Panc1 (cell line): ENCODE measurements at places on chromosomes 7 and 10. TPM values are rescaled to one million over a fixed set of nuclear protein-coding genes. Genes with fewer than 3 reads are reported as not detected.

GRCh38 chr7:109259151-109259550 is 689.5 kb downstream of the DNAJB9 start:
- DNase-seq, result no peak
- no peaks in the 10 kb centered on the region for H3K4me1 ChIP-seq
- H3K27ac ChIP-seq, result no peak overlapping the region

GRCh38 chr7:1608318-1608717 is 38.5 kb upstream of the PSMG3 start:
- no peak overlapping the region for H3K4me3 ChIP-seq
- H3K27me3 ChIP-seq, result no peaks in the 10 kb centered on the region
- no peak for DNase-seq
- H3K27ac ChIP-seq, result no peak overlapping the region

DNA sequence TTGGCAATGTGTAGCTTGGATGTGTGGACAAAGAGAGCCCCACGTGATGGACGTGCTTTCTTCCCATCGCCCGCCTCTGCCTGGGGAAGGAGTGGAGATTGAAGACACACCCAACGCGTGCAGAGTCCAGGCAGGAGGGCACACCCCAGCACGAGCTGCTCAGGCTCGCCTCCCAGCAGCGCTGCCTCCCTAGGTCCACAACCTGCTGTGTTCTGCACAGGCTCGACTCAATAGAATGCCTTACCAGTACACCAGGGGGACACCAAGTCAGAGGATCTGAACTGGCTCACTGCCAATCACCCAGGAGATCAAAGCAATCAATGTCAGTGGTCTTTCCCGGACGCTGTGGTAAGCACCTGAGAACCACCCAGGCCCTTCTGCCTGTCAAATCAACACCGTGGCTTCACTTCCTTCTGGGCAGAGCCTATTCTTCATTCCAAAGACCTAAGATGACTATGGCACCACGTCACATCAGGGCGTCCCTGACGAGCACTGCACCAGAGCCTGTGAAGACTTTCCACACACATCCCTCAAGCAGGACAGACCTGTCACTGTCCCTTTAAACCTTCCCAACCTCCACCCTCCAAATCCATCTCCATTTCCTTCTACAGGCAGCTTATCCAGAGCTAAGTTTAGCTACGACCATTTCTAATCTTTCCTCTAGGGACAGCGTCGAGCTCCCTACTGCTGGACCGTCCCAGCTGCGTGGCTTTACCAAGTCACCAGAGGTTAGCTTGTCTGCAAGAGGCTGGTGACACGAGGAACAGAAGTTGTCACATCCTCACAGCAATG is 72.3 kb downstream of the AMZ1 start:
- DNase-seq, result peak; percentile 39
- H3K4me3 ChIP-seq, result no peak overlapping the region
- H3K4me1 ChIP-seq, result peaks cover 76% of the 10 kb centered on the region
- H3K27me3 ChIP-seq, result no peaks in the 10 kb centered on the region
- H3K36me3 ChIP-seq, result no peaks in the 10 kb centered on the region

GRCh38 chr7:30281263-30281662 is 3.1 kb upstream of the ZNRF2 start:
- H3K27me3 ChIP-seq, result no peaks in the 10 kb centered on the region
- no peak overlapping the region for H3K27ac ChIP-seq
- H3K4me3 ChIP-seq, result no peak overlapping the region
- H3K4me1 ChIP-seq, result peaks cover 4% of the 10 kb centered on the region; the same call in 1 of the 2 replicates
- H3K36me3 ChIP-seq, result no peaks in the 10 kb centered on the region

- no peak for DNase-seq
- no peaks in the 10 kb centered on the region for H3K27me3 ChIP-seq
- H3K4me1 ChIP-seq, result no peaks in the 10 kb centered on the region
- H3K36me3 ChIP-seq, result no peaks in the 10 kb centered on the region
Observed at GRCh38 chr7:123594813-123595241, 6.8 kb upstream of the ASB15 start.

GRCh38 chr7:40483630-40484029 is 348.8 kb downstream of the SUGCT start:
- H3K4me3 ChIP-seq, result no peak overlapping the region
- no peaks in the 10 kb centered on the region for H3K27me3 ChIP-seq
- no peak for DNase-seq
- H3K4me1 ChIP-seq, result no peaks in the 10 kb centered on the region

DNA sequence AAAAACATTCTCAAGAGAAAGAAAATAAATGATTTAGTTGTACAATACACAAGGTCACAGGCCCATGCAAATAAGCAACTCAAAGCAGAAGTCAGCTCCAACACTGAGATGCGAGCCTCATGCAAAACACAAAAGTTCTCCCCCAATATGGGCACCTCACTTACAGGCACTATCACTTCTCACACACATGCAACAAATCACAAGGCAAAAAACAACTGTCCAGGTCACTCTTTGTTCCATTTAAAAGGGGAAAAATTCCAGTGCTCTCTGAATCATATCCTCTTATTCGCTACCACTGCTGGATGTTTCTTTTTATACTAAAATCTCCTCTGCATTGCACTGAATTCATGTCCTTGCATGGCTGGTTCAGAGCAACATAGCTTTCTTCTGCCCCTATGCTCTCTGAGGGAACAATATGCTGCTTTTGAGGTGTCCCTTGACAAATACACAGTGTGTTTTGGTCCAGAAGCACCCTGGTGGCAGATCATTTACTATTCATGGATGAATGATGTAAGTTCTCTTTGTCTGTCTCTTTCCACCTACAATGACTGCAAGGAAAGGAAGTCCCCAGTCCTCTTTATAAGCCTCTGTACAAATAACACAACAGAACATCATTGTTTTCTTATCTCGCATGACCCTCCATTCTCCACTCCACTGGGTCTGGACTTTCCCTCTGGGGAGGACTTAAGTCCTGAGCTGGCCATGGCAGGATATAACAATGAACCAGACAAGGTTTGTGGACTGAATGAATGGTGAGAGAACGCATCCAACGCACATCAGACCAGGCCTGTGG is 85.4 kb upstream of the GSDME start:
- no peak overlapping the region for H3K4me3 ChIP-seq
- H3K27me3 ChIP-seq, result no peaks in the 10 kb centered on the region
- no peak overlapping the region for H3K27ac ChIP-seq
- no peaks in the 10 kb centered on the region for H3K4me1 ChIP-seq
- H3K36me3 ChIP-seq, result no peaks in the 10 kb centered on the region

DNA sequence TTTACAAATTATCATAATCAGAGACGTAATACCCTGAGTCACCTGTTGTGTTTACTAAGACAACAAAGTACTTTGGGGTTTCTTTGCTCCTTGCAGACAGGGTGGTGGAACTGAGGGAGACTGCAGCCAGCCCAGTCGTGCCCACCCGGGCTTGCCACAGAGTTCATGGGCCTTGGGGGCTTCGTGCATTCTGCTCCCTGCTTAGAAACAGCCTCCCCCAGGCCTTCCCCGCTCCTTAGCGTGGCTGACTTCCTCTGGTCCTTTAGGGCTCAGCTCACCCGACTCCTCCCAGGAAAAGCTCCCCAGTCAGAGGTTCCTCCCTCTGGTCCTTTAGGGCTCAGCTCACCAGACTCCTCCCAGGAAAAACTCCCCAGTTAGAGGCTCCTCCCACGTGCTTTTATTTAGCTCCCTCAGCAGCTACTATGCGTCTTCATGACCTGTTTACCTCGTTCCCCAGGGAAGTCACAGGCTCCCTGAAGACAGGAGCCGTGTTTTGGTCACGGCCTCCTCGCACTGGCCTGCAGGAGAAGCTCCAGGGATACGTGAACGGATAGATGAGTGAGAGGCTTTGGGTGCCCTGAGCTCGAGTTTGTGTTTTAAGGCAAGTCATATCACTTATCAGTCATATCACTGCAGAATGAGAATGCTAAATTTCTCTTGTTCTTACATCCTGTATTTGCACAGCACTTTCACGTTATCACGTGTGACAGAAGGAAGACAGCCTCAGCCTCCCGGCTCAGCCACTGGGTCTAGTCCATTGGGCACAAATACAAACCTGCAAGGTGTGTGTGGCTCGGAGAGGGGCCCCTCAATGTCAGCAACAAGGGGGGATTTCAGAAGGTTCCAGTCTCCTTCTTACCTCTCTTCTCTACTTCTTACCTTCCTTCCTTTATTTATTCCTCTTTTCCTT is 52.7 kb upstream of the VIPR2 start:
- H3K4me3 ChIP-seq, result no peak overlapping the region
- H3K36me3 ChIP-seq, result no peaks in the 10 kb centered on the region

GRCh38 chr10:78688901-78689583 is 379.7 kb upstream of the ZMIZ1 start:
- H3K27me3 ChIP-seq, result 0 out of 2 replicates have a peak, but pooled peaks cover under 1% of the 10 kb centered on the region
- H3K27ac ChIP-seq, result no peak overlapping the region
- H3K4me3 ChIP-seq, result no peak overlapping the region
- no peak for DNase-seq
- H3K4me1 ChIP-seq, result no peaks in the 10 kb centered on the region

DNA sequence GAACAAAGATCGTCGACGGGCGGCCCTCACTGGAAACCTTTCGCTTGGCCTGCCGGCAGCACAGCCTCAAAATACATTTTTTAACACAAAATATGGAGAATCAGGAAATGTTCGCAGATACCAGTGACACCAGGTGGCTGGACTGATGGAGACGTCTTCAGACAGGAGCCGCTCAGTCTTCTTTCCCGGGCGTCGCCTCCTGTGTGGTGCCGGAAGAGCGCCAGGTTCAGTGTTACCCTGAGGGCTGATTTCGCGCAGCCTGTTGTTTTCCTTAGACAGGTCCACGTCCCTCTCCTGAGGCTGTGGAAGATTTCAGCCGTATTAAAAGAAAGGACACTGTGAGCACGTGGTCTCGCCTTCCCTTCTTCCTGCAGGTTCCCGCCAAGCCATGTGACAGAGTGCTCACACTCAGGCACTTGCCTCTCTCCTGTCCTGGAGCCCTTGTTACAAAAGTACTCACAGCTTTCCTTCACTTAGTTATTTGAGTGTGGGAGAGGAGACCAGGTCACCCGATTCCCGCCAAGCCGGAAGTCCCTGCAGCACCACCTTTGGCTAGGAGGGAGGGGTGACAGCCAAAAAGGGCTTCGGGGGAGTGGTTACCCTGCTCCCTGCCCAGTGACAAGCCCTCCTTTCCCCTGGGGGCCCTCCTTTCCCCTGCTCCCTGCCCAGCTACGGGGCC is 21.7 kb upstream of the PWWP2B start:
- H3K27ac ChIP-seq, result no peak overlapping the region
- H3K36me3 ChIP-seq, result no peaks in the 10 kb centered on the region
- DNase-seq, result no peak
- peaks cover 5% of the 10 kb centered on the region for H3K4me1 ChIP-seq
- no peak overlapping the region for H3K4me3 ChIP-seq

DNA sequence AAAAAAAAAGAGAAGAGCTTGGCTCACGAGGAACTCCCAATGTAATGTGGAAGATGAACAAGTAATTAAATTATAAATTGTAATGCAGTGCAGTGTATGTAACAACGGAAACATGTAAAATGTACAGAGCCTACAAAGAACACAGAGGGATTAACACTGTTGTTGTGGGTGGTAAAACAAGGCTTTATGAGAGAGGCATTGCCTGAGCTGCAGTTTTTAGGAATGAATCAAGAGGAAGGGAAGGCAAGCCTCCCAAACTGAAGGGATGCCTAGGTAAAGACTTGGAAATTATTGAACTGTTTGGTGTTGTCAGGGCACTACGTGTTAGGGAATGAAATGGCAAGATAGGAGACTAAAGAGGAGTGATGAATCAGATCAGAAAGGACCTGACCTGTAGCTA is 213.7 kb downstream of the HTR7 start:
- no peak for DNase-seq
- no peaks in the 10 kb centered on the region for H3K27me3 ChIP-seq
- no peak overlapping the region for H3K4me3 ChIP-seq
- H3K27ac ChIP-seq, result no peak overlapping the region

DNA sequence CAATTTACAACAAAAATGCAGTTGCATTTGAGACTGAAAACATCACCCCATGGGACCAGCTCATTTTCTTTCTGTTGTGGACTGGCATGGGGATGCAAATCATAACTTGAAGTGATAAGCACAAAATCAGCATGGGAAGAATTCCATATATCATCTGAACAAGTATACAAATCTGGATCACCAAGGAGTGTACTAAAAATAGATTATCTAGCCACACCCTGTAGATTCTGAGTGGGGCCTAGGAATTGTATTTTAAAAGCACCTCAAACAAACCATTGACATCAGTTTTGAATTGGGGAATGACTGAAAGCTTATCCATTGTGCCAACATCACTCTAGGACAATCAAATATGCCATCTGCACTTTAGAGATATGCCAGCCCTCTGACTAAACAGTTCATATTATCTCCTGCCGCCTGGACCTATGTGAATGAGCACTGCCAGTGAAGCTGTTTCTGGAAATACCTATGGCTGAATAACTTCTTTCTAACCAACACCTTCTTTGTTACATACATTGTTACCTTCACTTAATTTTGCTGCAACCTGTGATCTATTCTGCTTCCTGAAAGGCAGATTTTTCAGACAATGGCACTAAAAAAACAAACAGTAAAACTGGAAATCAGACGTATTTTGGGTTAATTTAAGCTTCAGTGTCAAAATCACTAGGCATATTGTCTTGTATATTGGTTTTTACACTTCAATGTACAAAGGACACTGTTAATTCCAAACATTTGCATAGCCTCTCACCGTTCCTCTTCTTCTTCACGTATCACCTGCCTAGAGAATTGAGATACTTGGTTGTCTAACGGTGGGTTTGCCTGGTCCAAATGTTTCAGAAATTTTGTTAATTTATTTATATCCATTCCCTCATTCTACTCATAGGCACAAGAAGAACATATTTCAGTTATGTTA is 42.4 kb upstream of the HGF start:
- H3K36me3 ChIP-seq, result no peaks in the 10 kb centered on the region
- no peak for DNase-seq
- H3K27me3 ChIP-seq, result no peaks in the 10 kb centered on the region
- H3K4me3 ChIP-seq, result no peak overlapping the region

DNA sequence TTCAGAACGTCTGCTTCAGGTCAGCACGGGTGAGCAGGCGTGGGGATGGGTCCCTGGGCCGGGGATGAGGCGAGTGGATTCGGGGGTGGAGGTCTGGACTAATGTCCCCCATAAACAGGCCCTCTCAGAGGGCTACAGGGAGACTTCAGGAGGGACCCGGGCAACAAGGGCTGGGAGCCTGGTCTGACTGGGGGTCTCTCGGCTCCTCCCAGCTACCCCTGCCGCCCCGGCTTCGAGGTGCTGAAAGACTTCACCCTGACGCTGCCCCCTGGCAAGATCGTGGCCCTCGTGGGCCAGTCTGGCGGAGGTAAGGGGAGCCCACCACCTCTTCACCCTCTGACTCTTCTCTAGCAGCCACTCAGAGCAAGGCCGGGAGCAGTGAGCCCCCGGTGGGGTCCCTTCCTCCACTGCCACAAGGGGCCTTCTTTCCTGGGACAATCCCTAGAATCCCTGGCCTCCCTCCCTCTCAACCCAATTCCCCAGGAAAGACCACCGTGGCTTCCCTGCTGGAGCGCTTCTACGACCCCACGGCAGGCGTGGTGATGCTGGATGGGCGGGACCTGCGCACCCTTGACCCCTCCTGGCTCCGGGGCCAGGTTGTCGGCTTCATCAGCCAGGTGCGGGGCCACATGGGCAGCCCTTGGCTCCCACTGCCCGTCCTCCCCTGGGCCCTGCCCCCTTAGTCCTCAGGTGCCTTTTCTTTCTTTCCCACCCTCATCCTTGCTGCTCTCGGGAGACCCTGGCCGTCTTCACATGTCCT is 7.5 kb upstream of the ASIC3 start:
- H3K4me3 ChIP-seq, result no peak overlapping the region
- H3K4me1 ChIP-seq, result peaks cover 15% of the 10 kb centered on the region
- H3K27me3 ChIP-seq, result no peaks in the 10 kb centered on the region

- no peaks in the 10 kb centered on the region for H3K27me3 ChIP-seq
- DNase-seq, result no peak
- H3K4me1 ChIP-seq, result peaks cover 32% of the 10 kb centered on the region
- H3K4me3 ChIP-seq, result no peak overlapping the region
- peak overlapping the region; percentile 18; the same call in 1 of the 2 replicates for H3K27ac ChIP-seq
- no peaks in the 10 kb centered on the region for H3K36me3 ChIP-seq
Observed at GRCh38 chr7:80720146-80720545, 81.7 kb downstream of the CD36 start.

The ARHGAP21 gene
- 45.8 TPM for total RNA-seq

The GRM3 gene
- not detected for total RNA-seq

The SORBS1 gene
- 29.4 TPM for total RNA-seq

The PTPRZ1 gene
- total RNA-seq, result 0.05 TPM
